NCI-H2081 (cell line): ENCODE measurements at places on chromosomes 4 and X.
A peak's percentile ranks its signal among the peaks of the same experiment; 100 is the strongest.

DNA sequence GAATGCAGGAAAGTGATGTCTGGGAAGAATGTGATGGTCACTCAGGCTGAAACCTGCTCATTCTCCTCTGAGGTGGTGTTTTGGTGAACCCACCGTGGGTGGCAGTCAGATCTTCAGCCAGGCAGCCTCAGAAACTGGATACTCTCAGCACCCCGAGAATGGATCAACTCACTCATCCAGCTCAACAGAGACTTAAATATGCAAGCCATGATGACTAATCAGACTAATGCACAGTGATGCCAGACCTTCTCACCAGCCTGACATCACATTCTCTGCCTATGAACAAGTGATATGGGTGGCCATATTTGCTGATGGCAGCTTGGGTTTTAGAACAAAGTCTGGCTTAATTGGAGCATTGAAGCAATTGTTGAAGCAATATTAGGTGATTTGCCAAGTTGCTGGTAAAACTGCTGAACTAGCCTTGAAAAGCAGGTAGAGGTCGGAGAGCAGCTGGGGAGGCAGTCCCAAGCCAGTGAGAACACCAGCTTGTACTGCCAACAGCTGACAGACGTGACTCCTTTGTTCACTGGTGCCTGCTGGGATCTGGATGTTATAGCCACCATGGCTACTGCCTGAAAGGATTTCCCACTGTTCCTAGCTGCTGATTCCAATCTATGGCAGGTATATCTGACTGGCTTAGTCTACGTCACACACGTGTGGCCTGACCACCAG, 608.1 kb downstream of the MID1IP1 start:
- DNase-seq = no peak

- DNase-seq = no peak
These were observed 37.7 kb downstream of the ADAMTS3 start for GRCh38 chr4:72531322-72531721.

DNA sequence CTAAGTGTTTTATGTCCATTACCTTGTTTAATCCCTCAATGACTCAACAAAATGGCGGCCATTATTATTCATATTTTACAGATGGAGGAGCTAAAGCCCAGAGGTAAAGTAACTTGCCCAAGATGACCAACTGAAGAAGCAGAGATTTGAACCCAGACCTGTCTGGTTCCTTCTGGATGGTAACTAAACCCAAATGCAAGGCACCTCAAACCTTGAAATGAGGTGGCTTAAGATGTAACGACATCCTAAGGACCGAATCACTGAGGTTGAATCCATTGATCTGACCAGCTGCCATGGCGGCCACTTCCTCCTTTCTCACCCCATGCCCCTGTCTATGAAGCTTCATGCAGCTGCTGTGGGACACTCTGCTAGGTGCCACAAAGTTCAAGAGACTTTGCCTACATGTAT, 932 bp downstream of the TLR10 start:
- DNase-seq = no peak

DNA sequence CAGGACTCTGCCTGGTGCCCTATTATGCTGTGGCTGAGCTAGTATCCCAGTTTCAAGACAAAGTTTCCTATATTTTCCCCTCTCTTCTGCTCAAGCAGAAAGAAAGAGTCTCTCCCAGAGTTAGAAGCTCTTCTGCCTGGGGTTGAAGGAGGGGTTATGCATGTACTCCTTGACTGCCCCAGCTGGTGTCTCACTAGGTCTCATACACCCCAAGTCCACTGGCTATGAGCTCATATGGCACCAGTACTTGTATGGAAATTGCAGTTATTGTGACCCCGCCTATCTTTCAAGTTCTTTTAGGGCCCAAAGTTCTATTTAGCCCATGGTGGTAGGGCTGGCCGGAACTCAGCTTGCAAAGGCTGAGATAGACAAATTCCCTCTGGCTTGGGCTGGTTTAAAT, 131.8 kb downstream of the NBDY start:
- no peak for DNase-seq

DNA sequence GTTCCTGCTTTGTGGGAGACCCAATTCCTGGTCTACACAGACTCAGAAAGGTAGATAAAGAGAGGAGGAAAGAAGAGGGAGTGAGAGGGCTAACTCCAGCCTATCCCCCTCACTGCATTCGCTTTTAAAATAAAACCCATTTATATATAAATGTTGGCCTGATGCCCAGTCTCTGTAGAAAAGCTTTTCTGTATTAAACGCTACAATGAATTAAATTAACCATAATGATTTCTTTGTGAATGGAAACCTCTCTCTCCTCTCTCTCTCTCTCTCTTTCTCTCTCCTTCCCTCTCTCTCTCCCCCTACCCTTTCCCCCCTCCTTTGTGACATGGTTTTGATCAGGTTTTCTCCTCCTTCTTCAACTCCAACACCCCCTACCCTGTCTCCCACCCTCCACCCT, 34.8 kb downstream of the PJA1 start:
- no peak for DNase-seq

- no peak for DNase-seq
These were observed 46.8 kb upstream of the SETD7 start for GRCh38 chr4:139602776-139603360.

- peak; percentile 50 for DNase-seq
These were observed 27.1 kb downstream of the CFAP299 start for GRCh38 chr4:80362578-80363181.

DNA sequence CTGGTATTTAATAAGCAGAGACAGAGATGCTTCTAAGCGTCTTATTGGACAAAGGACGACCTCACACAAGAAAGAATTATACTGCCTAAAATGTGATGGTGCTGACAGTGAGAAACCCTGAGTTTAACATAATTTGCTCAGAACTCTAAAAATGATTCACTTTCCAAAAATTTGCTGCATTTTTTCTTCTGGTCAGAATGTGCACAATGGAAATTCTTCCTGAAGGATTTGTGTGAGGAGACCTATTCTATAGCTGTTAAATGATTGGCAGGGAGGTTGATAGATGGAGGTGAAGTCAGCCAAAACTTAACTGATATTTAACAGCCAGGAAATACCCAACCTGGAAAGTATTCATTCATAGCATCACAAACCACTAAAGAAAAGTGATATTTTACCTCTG, 1.7 kb downstream of the MAGEC3 start:
- DNase-seq = no peak

- DNase-seq = no peak
These were observed 40.6 kb downstream of the GUCY2F start for GRCh38 chrX:109441266-109441665.

GRCh38 chr4:5215321-5215720, 164.0 kb downstream of the STK32B start:
- no peak for DNase-seq

DNA sequence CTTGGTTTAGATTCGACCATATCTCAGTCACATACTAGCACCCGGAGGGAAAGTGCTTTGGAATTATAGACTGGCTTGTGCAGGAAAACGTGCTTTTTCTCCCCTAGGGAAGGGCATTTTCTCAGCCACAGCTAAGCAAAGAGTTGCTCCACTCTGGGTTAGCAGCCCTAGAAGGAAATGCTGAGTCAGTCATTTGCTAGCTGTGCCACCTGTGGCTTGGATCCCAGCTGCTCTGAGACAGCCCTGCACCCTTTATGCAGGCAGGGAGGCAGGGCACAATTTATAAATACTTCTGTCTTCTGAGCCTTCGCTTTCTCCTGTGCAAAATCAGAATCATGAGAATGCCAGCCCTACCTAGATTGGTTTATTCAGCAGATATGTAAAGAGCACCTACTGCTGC, 1.3 kb upstream of the USP51 start:
- DNase-seq = no peak

DNA sequence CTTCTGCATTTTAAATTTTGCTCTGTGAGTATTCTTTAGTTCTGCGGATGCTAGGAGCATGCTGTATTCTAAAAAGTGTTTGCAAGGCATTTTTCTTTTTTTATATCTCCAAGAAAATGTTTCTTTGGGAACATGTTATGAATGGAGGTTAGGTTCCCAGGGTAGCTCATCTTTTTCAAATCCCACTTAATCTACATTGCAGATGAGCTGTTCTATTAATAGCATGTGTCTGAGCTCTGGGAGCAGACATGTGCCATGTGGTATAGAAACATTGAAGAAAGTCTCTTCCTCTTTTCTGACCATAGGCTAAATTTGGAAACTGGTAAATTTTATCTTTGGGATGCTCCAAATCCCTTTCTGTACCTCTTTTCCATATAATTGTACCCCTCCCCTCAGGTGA, 23.2 kb downstream of the DIAPH2 start:
- DNase-seq = no peak

- DNase-seq = no peak
These were observed 19.3 kb upstream of the CLNK start for GRCh38 chr4:10703766-10704429.

GRCh38 chr4:118034053-118034785, at the start of gene NDST3:
NDST3 (plus strand) TSS chr4:118034486; CDS start chr4:118053911, 19,425 bp downstream.
- DNase-seq = peak; percentile 77

GRCh38 chr4:98462487-98462886, 195.9 kb downstream of the TSPAN5 start:
- no peak for DNase-seq

DNA sequence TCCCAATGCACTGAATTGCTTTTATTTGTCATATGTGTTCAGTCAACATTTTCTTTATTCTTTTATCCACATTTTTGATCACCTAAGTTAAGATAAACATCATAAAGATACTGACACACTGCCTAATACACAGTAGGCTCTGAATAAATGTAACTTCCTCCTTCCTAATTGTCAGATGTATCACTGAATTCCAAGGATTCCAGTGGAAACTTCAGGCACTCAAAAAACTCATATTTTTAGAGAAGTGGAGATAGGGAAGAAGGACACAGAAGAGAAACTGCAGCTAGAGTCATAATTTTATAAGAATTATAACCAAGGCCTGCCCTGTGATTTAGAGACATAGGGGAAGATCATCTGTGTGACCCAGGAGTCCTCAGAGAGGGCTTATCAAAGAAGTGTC, 753.3 kb downstream of the ADGRL3 start:
- no peak for DNase-seq

DNA sequence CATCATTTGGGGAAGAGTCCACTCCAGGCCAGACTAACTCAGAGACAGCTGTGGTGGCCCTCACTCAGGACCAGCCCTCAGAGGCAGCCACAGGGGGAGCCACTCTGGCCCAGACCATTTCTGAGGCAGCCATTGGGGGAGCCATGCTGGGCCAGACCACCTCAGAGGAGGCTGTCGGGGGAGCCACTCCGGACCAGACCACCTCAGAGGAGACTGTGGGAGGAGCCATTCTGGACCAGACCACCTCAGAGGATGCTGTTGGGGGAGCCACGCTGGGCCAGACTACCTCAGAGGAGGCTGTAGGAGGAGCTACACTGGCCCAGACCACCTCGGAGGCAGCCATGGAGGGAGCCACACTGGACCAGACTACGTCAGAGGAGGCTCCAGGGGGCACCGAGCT, 3.3 kb upstream of the ERAS start:
- no peak for DNase-seq

- no peak for DNase-seq
These were observed 246.7 kb upstream of the DIPK2B start for GRCh38 chrX:45447331-45447730.

DNA sequence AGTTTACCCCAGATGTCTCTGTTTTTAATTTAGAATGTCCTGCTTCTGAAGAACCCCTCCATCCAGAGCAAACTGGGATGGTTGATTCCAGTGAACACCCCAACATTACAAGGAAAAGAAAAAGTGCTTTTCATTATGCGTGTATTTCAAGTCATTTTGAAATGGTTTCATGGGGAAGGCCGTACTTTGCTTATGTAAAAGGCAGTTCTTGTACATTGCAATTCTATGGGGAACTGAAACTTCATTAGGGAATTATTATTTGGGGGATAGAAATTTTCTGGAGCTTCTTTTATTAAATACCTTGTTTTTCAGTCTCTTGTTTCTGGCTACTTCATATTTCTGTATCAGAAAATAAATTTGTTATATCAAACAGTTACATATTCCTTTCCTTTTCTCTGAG, 96.9 kb upstream of the ZNF518B start:
- DNase-seq = no peak

- no peak for DNase-seq
These were observed 22.6 kb downstream of the BCLAF3 start for GRCh38 chrX:19968276-19968675.

DNA sequence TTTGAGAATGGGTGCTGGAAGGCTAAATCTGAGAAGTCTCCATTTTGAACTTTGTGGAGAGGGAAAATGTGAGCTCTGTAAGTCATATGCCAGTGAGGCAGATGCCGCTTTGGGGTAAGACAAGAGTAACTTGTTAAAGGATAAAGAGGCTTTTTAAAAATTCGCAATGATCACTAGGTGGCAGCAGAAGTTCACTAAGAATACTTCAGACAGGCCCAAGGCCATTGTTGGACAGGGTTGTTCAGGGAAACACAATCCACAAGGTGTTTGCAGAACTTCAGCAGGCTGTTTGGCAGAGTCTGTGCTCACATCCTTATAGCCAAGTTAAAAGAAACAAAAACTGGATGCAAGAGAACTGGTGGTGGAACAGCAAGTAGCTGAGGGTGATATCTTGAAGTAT, 13.7 kb upstream of the PIGA start:
- DNase-seq = peak; percentile 69

DNA sequence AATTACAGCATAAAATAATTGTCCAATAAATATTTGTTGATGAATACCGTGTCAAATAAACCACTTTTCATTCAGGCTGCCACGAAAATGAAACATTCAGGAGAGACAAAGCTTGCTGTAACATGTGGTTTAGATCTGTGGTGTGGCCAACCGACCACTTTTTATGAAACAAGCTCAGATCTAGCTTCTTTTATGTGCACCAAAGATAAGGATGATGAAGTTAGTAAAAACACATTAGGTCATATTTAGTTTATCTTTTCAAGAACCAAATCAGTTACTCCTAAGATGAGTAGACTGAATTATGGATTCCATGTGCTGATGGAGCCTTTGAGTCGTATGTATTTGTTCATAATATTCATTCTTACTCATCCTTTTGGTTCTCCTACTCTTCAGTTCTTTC, 35.8 kb downstream of the STOX2 start:
- no peak for DNase-seq

DNA sequence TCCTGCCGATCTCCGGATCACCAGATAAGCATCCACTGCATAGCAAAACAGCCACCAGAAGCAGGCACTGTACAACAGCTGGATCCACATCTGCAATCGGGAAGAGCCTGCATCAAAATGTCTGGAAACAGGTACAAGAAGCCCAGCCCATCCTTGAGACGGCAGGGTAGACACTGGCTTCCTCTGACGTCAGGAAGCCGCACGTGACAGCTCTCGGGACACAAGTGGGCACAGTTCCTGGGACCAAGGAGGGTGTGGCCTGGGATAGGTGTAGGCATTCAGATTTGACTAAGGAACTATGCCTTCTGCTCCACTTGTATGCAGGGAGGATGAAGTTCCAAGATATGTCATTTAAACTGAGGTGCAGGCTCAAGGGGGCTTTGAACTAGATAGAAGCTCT, 6.3 kb downstream of the GPR143 start:
- no peak for DNase-seq

DNA sequence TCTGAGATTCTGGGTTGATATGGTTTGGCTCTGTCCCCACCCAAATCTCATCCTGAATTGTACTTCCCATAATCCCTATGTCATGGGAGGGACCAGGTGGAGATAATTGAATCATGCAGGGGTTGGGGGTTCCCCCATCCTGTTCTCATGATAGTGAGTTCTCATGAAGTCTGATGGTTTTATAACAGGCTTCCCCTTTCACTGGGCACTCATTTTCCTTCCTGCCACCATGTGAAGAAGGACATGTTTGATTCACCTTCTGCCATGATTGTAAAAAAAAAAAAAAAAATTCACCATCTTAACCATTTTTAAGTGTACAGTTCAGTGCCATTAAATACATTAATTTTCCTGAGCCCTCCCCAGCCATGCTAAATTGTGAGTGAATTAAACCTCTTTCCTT, 42.6 kb downstream of the SUPT20HL2 start:
- no peak for DNase-seq

GRCh38 chrX:50071494-50071893, 129.3 kb downstream of the AKAP4 start:
- no peak for DNase-seq
